Inflammatory macrophage treated with lipopolysaccharide for 4 hours (primary cell): ENCODE measurements at places on chromosomes 2 and 18.
A peak's percentile ranks its signal among the peaks of the same experiment; 100 is the strongest.

DNA sequence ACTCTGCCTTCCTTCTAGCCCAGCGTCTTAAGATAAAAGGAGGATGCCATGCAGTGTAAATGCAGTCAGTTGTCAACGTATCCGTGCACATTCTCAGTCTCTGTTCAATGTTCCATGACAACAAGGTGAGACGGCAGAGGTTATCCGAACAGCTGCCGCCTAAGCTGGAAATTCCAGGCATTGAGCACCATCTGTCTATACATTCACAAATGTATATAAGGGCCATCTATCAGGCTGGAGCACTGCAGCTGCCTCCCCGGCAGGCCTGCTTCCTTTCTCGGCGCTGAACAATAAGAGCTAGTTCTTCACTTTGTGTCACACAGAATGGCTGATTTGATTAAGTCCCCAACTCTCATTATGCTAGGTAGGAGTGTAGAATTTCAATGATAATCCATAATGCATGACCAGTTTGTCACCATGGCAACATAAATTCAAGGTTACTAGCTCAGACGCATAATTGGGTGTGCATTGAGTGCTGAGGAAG lies 282.2 kb upstream of the SOX11 start:
- no peak for DNase-seq

DNA sequence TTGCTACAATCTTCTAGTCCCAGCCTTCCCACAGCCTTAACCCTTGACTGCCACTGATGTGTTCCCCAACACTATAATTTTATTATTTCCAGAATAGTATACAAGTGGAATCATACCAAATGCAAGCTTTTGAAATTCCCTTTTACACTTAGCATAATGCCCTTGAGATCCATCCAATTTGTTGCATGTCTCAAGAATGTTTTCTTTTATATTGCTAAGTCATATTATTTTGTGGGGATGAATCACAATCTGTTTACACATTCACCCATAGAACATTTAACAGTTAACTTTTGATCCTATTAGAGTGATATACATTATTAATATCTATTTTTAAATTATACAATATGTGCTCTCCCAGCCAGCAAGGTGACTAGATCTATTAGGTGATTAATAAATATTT lies 74.3 kb upstream of the KYNU start:
- no peak for DNase-seq

GRCh38 chr2:202161151-202161835 lies 77.1 kb downstream of the SUMO1 start:
- DNase-seq, result no peak

- no peak for DNase-seq
Measured at GRCh38 chr2:130846686-130847375, 10.1 kb downstream of the ARHGEF4 start.

DNA sequence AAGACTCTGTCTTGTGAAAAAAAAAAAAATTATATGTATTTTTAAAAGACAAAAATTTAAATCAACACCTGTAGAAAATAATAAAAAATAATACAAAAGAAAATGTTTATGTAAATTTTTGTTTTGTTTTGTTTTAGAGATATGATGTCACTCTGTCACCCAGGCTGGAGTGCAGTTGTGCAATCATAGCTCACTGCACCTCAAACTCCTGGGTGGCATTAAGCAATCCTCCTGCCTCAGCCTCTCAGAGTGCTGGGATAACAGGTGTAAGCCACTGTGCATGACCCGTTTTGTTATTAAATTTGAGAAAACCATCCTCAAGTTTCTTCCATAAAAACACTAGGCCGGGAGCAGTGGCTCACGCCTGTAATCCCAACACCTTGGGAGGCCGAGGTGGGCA lies 56.2 kb upstream of the B3GNT7 start:
- peak; percentile 37 for DNase-seq
